AG08396 (cell line): ENCODE measurements at places on chromosomes 2 and 18.
A peak's percentile ranks its signal among the peaks of the same experiment; 100 is the strongest.

- DNase-seq, result no peak
Measured at GRCh38 chr2:158202161-158202815, 100.6 kb downstream of the UPP2 start.

GRCh38 chr2:98470851-98471255, 26.2 kb downstream of the INPP4A start:
- DNase-seq, result no peak

GRCh38 chr2:113098041-113098440, 29.4 kb upstream of the IL1RN start:
- no peak for DNase-seq

- no peak for DNase-seq
Measured at GRCh38 chr18:47893939-47894699, 36.3 kb downstream of the SMAD2 start.

- DNase-seq, result no peak
Measured at GRCh38 chr18:63070767-63071502, 248.6 kb downstream of the BCL2 start.

DNA sequence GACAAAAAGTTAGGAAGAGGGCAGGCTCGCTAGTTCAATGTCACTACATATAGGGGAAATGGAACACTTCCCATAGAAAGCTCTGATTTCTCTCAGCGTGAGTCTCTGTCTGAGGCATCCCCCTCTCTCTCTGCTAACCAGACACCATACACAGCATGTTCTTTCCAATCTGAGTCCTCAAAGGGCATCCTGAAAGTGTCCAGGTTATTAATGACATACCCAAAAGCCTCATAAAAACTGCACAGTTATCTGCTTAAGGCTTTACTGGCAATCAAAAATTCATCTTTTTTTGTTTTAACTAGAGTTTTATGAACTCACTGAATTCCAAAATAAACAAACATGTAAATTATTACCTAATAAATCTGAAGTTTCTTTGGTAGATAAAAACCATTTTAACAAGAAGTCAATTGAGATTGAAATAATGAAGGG, 137.4 kb downstream of the AFF3 start:
- DNase-seq, result no peak

GRCh38 chr18:24014986-24015638, 558 bp downstream of the TTC39C start:
- DNase-seq, result peak; percentile 84

DNA sequence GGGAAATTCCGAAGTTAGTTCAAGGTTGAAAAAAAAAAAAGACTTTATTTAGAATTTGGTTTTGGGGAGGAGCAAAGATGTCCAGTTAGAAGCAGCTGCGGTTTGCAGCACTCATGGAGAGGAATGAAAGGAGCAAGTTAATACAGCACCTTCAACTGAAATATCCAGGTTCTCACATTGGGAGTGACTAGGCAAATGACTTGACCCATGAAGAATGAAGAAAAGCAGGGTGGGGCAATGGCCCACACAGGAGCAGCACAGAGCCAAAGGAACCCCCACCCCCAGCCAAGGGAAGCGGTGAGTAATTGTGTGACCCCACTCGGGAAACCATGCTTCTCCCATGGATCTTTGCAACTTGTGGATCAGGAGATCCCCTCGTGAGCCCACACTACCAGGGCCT, 32.8 kb downstream of the ZNF892 start:
- DNase-seq, result no peak

DNA sequence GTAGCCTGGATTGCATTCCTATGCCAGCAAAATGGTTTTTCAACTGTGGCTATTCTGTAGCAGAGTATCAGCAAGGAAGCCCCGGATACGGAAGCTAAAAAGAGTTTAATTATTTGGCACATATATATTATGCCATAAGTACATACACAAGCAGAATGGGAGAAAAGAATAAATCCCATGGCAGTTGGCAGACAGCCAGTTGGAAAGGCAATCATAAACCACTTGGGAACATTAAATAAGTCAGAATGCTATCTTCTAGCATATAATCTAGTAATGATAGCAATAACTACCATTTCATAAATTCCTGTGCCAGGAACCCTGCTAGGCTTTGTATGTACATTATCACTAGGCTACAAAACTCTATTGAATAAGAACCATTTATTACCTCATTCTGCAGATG, 26.0 kb downstream of the GALNT5 start:
- DNase-seq, result no peak

GRCh38 chr18:23450022-23450421, 3.1 kb upstream of the RIOK3 start:
- no peak for DNase-seq
